ENCODE measurements at places on chromosomes 3 and 15.

DNA sequence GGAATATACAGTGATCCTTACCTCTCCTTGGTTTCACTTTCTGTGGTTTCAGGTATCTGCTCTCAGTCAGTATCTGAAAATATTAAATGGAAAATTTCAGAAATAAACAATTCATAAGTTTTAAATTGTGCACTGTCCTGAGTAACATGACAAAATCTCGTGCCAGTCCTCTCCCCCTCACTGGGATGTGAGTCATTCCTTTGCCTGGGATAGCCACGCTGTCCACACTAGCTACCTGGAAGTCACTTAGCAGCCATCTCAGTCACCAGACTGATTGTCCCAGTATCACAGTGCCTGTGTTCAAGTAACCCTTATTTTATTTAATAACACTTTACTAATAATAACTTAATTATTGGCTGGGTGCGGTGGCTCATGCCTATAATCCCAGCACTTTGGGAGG, 15.3 kb upstream of the KLHL25 start:
- no peak for DNase-seq

DNA sequence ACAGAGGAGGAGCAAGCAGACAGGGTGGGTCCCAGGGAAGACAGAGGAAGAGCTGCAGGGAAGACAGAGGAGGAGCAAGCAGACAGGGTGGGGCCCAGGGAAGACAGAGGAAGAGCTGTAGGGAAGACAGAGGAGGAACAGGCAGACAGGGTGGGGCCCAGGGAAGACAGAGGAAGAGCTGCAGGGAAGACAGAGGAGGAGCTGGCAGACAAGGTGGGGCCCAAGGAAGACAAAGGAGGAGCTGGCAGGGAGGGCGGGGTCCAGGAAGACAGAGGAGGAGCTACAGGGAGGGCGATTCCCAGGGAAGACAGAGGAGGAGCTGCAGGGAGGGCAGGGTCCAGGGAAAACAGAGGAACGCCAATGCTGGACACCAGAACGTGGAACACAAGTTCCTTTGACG, 66.5 kb downstream of the PLXNA1 start:
- no peak for DNase-seq

DNA sequence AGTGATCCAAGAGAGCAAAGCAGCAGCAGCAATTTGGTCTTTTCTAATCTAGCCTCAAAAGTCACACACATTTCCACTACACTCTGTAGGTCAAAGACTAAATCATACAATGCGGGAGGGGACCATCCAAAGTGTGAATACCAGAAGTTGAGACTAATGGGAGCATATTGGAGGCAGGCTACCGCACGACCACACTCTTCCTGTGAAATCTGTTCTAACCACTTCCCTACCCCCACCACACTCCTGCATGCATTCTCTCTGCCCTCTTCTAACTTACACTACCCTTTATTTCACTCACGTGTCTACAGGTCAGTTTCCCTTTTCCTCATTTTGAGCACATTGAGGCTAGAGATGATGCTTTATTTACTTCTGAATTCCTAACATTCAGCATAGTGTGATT, 23.7 kb upstream of the PRTG start:
- no peak for DNase-seq

GRCh38 chr3:118110211-118110610, 924.4 kb downstream of the IGSF11 start:
- no peak for DNase-seq

GRCh38 chr3:86934851-86935250, 56.1 kb downstream of the VGLL3 start:
- no peak for DNase-seq

DNA sequence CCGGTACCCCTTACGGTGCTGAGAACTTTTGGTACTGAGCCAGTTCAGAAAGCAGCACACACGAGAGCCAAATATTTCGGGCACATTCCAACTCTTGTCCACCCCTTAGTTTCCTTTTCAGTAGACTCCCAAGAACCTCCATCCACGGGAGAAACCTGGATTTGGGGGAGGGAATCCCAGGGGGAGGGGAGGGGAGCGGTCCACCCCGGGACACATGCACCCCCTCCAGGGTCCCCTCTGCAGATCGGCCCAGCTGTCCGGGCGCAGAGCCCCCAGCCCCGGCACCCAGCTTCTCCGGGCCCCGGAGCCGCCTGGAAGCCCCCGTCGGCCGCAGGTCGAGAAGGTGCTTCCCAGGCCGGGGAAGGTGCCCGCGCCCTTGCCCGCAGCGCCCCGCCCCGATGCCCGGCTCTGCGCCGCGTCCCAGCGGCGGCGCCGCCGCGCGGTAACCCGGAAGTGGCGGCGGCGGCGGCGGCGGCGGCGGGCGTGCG, 455 bp upstream of the ABHD17C start:
- DNase-seq = no peak

- no peak for DNase-seq
Observed at GRCh38 chr3:79339846-79340245, 428.0 kb downstream of the ROBO1 start.

- DNase-seq = no peak
Observed at GRCh38 chr3:190972840-190973270, 110.4 kb upstream of the GMNC start.

DNA sequence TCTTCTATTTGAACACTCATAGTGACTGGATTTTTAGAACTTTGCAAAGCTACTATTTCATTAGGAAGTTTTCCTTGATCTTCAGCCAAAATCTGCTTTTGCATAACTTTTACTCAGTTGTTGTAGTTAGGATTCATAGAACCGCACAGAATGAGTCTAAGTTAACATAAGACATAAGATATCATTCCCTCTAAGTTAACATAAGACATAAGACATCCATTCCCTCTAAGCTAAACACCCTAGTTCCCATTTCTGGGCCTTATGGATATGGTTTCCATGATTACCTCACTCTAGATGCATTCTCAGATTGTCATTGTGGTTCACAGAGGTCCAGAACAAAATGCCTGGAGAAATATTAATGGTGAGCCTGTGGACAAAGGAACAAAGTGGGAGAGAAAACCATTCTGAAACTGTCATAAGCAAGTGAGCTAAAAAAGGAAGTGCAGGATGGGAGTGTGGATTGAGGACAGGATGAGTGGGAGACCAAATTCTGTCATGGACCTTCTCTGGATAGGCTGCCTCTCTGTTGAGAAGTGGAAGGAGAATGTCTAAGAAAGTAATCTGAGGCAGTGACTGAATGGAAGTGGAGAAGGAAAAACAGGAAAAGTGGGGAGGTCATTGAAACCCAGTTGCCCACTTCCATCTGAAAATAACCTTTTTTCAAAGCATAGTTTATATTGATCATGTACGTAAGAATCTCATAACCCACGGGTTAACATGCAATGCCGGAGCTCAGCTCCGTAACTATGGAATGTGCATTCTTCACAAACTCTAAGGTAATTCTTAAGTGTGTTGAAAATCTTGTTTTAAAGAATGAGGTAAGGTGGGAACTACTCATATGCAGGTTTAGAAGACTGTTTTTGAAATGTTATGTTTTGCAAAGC, 37.4 kb upstream of the SECISBP2L start:
- no peak for DNase-seq

DNA sequence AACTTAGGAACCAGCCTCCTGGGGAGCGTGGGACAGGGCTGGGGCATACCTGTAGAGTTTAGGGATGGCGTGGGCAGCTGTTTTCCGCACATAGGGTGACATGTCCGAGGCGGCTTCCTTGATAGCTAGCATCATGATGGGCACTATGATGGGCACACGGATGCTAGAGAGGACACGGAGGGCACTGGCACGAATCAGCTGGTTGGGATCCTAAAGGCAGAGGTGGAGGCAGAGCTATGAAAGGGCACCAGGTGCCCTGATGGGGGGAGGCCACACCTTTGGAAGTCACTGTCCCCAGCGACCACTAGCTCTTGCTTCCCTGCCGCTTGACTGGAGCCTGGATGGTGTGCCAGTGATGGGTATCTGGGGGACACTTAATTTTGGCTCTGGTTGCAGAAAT, 28.3 kb downstream of the AP3B2 start:
- no peak for DNase-seq

DNA sequence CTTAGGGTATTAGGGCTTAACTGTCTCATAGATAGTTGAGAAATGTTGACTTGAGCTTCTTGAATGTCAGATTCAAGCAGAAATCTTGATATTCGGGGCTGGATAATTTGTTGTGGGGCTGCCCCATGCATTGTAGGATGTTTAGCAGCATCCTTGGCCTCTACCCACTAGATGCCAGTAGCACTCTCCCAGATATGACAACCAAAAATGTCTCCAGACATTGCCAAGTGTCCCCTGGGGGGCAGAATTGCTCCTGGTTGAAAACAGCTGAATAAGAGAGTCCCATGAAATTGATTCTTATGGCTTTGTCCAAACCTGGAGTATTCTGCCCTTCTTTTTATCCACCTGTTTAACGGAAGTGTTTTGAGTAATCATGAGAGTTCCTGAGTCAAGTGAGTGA, 15.9 kb upstream of the LCMT2 start:
- no peak for DNase-seq

DNA sequence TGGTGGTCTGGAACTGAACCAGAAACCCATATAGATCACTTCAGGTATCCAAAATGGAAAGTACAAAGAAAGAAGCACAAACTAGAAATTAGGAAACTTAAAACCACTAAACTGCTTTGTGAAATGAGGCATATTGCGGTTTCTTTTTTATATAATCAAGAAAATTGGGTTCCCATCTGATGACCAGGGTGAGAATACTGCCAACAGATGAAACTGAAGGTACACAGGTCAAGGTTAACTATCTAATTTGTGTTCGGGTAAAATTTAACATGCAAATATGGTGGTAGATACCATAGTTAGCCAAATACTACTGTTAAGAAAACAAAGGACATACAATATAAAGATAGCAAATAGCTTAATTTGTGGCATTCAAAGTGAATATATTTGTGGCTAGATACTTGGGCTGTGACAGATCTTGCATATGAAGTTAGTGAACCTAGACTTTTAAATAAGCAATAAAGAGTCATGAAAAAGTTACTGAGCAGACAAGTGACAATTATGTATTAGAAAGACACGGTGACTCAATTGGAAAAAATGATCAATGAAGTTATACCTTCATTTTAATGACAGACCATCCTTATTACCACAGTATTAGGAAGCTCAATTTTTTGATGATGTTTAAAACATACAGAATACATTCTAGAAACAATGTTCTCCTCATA, 127.4 kb downstream of the NR2E3 start:
- no peak for DNase-seq

DNA sequence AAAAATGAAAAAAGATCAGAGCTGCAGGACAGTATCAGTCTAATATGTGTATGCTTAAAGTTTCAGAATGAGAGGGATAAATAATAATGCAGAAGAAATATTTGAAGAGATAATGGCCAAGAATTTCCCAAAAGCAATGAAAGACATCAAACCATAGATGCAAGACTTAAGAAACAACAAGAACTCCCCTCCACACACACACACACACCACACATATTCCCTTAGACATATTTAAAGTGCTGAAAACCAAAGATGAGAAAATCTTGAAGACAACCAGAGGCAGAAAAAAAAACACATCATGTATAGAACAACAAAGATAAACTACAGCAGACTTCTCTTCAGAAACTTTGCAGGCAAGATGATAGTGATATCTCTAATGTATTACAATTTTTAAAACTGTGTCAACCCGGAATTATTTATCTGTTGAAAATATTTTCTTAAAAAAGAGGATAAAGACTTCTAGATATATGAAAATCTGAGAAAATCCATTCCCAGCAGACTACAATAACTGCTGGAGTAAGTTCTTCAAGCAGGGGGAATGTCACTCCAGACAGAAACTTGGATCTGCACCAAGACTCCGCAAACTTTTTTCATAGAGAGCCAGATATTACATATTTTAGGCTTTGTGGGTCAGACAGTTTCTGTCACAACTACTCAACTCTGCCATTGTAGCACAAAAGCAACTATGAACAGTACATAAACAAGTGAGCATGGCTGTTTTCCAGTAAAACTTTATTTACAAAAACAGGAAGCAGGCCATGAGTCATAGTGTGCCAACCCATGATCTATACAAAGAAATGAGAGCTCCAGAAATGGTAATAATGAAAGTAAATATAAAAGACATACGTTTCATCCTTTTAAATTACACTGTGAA, 223.4 kb upstream of the CGNL1 start:
- no peak for DNase-seq

Data from activated CD8-positive, alpha-beta memory T cell treated with anti-CD3 and anti-CD28 coated beads for 1 hour (primary cell).